ENCODE measurements at places on chromosomes 7 and 10. TPM values are rescaled to one million over a fixed set of nuclear protein-coding genes. Genes with fewer than 3 reads are reported as not detected.

Gene ASZ1
- polyA plus RNA-seq = not detected

Gene ZNF365
- 0.48 TPM for polyA plus RNA-seq

Gene ATP5F1C
- 434 TPM for polyA plus RNA-seq

Gene DNAJC12
- polyA plus RNA-seq = 11.0 TPM

Gene LRRC18
- 0.20 TPM for polyA plus RNA-seq

Gene ACTL6B
- polyA plus RNA-seq = not detected

Gene TMEM209
- 32.2 TPM for polyA plus RNA-seq

Gene KNDC1
- 8.3 TPM for polyA plus RNA-seq

Gene C10orf62
- 1.1 TPM for polyA plus RNA-seq

Gene NUTM2B
- 2.0 TPM for polyA plus RNA-seq

Gene DHTKD1
- polyA plus RNA-seq = 36.7 TPM

Gene LHPP
- 17.9 TPM for polyA plus RNA-seq

Gene ABCB1
- polyA plus RNA-seq = 27.4 TPM

Gene SYPL1
- polyA plus RNA-seq = 151 TPM

Gene GDF2
- not detected for polyA plus RNA-seq

Gene LFNG
- polyA plus RNA-seq = 25.7 TPM

Gene TMEM140
- polyA plus RNA-seq = 25.9 TPM

Gene ADCYAP1R1
- polyA plus RNA-seq = 0.75 TPM

Gene SPDYE18
- 0.85 TPM for polyA plus RNA-seq

Gene COPG2
- polyA plus RNA-seq = 65.3 TPM

Gene CPA2
- polyA plus RNA-seq = 0.60 TPM

Gene PMPCB
- polyA plus RNA-seq = 119 TPM

Measured in left kidney (tissue), 8 donors.